Fibroblast of lung (primary cell): ENCODE measurements at places on chromosomes 7 and 10. TPM values are rescaled to one million over a fixed set of nuclear protein-coding genes. Genes with fewer than 3 reads are reported as not detected.

GRCh38 chr7:21868576-21868850 lies 77.2 kb downstream of the CDCA7L start:
- no peak overlapping the region for H3K27ac ChIP-seq
- H3K27me3 ChIP-seq, result no peaks in the 10 kb centered on the region
- no peaks in the 10 kb centered on the region for H3K4me1 ChIP-seq
- no peaks in the 10 kb centered on the region for H3K36me3 ChIP-seq

- no peak overlapping the region for H3K27ac ChIP-seq
- no peaks in the 10 kb centered on the region for H3K27me3 ChIP-seq
- no peak for DNase-seq
- no peaks in the 10 kb centered on the region for H3K36me3 ChIP-seq
- H3K4me3 ChIP-seq, result no peak overlapping the region
- H3K4me1 ChIP-seq, result no peaks in the 10 kb centered on the region
These were observed 589.3 kb downstream of the NRG3 start for GRCh38 chr10:82464191-82464818.

- no peak overlapping the region for H3K27ac ChIP-seq
- H3K4me1 ChIP-seq, result no peaks in the 10 kb centered on the region
- no peak overlapping the region for H3K4me3 ChIP-seq
- no peak for DNase-seq
- H3K36me3 ChIP-seq, result no peaks in the 10 kb centered on the region
- no peaks in the 10 kb centered on the region for H3K27me3 ChIP-seq
These were observed 205.9 kb upstream of the SVIL start for GRCh38 chr10:29840516-29841276.

DNA sequence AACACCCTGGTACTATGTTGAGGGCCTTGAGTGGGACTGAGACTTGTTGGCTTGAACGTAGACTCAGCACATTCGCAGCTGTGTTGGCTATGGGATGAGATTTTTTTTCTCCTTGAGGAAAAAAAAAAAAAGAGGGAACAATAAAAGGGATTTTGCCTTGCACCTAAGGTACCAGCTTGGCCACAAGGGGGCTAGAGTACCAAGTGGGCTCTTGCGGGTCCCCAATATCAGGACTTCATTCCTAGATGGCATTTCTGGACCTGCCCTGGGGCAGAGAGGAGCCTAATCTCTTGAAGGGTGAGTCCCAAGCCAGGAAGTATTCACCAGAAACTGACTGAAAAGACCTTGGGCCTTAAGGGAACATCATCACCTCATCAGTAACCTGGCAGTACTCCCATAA lies 1083.6 kb upstream of the PHF14 start:
- no peak overlapping the region for H3K27ac ChIP-seq
- H3K36me3 ChIP-seq, result no peaks in the 10 kb centered on the region
- H3K4me3 ChIP-seq, result no peak overlapping the region
- DNase-seq, result no peak

DNA sequence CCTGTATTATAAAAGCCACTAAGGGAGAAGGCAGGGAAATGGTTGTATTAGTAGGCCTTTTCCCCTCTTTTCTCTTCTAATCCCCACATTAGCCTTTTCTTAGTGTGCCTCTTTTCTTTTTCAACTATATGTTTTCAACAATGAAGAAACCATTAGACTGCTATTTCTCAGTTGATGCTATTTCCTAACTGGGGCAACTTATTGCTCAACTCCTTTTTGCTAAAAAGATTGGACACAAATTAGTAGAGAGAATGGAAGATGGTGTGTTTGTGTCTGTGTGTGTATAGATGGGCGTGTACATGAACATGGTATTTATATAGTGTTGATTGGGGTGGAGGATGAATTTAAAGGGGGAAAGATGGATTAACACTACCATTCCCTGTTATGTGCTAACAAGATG lies 28.4 kb downstream of the TBC1D12 start:
- DNase-seq, result no peak
- H3K4me3 ChIP-seq, result no peak overlapping the region
- peaks cover 2% of the 10 kb centered on the region for H3K4me1 ChIP-seq
- no peaks in the 10 kb centered on the region for H3K27me3 ChIP-seq
- no peaks in the 10 kb centered on the region for H3K36me3 ChIP-seq
- H3K27ac ChIP-seq, result no peak overlapping the region

DNA sequence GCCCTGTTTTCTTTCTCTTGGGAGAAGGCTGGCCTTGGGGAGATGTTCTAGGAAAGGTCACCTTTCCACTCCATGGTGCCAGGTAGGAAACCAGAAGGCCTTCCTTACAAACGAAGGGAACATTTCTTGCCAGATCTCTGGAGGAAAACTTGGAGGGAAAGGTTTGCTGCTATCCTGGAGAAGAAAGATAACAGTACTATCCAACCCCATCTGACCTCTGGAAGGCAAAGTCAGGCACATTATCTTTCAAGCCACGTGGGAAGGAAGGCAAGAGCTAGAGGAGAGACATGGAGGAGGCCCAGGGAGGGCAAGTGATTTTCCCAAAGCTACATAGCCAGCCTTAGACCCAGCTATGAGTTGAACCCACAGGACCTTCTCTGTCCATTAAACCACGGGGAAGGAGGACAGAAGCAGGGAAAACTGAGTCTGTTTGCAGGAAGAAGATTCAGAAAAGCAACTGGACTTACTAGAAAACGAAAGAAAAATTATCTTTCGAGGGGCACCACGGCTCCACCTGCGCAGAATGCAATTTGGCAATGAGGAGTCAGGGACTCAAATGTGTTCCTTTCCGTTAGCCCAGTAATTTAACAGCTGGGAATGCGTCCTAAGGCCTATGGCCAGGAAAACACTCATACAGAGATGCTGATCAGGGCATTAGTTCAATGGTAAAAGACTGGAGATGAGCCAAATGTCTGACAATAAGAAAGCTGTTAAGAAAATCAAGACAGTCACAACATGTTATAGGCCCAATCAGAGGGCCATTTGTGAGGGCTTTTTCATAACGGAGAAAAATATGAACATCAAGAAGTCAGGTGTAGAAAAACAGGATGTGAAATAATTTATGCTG lies 32.0 kb upstream of the PSAP start:
- H3K4me3 ChIP-seq, result no peak overlapping the region
- peaks cover 3% of the 10 kb centered on the region for H3K27me3 ChIP-seq
- H3K36me3 ChIP-seq, result no peaks in the 10 kb centered on the region
- no peaks in the 10 kb centered on the region for H3K4me1 ChIP-seq

The FRA10AC1 gene
- 6.9 and 9.4 TPM in 2 replicates for total RNA-seq

The PRSS2 gene
- not detected in 2 replicates for total RNA-seq

The PDE1C gene
- 23.4 and 27.6 TPM in 2 replicates for total RNA-seq
